Kasumi-1 (cell line): ENCODE measurements at places on chromosomes 11 and 22.

GRCh38 chr11:12636871-12637410 lies 37.3 kb upstream of the TEAD1 start:
- no peak for DNase-seq

DNA sequence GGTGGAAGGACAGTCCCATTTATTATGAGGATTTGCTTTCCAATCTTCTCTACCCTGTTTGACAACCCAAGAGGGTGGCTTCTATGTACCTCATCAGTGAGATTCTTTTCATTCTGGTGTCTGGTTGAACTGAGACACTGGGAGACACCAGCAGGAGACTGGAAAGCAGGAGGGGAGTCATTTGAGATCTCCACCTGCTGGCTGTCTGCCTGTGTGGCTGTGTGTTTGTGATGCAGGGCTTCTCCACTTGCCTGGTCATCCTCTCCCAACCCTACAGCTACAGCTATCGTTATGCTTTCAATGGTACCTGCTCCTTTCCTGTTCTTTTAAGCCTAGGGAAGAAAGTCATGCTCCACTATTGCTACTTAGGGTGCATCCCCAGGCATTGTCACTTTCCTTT lies 48.6 kb downstream of the MRGPRX1 start:
- DNase-seq: no peak

DNA sequence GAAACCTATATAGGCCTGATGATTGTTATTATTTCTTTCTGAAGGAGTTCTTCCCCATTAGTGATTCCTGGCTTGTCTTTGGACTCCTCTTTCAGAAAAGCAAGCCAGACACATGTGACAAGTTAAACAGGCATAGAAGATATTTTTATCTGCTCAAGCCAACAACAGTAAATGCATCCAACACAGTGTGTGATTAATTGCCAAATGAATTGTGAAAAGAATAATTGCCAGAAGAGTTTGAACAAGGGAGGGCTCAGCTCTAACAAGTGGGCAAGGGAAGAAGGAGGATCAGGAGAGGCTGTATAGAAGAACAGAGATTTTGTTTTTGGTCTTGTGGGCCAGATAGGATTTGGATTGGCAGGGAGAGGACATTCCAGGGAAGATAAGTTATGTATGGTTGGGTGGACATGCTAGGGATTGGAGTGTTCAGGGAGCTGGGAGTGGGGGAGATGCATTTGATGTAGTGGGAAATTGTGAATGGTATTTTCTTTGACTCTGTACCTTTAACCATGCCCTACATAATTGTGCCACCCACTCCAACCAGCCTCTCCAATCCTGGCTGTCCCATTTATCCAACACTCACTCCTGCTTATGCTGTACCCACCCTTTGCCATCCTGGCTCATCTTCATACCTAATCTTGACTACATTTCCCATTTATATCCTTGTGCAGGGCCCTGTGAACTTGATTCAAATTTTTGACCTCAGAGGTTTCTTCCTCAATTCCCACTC lies 172.8 kb downstream of the RRAS2 start:
- no peak for DNase-seq

DNA sequence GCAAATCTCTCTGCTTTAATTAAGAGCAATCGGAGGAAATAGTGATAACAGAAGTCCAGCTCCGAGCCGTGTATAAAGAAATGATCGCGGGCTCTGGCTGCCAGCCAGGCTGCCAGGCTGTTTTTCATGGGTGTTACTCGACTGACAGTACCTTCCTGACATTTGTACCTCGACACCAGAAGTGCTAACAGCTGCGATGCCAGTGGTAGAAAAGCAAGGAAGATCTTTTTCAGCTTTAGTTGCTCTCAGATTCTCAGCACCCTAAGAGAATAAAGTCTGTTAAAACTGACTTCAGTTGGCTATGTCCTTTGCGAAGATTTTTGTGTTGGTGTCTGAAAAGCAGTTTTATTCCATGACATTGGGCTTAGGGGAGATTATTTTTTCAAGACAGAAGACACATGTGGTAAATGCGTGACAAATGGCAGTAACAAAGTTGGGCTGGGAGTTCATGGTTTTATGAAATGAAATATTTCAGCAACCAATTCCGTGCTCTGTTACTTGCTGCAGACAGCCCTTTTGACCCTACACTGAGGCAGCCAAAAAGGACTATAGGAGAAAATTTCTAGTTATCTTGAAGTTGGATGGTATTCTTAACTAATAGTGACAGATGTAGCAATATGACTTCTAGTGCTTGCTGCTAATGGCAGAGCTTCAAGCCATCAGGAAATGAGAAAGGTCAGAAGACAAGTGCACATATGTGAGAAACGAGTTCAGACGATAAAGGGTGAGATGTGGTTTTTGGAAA lies 296.2 kb downstream of the CNTN5 start:
- no peak for DNase-seq

DNA sequence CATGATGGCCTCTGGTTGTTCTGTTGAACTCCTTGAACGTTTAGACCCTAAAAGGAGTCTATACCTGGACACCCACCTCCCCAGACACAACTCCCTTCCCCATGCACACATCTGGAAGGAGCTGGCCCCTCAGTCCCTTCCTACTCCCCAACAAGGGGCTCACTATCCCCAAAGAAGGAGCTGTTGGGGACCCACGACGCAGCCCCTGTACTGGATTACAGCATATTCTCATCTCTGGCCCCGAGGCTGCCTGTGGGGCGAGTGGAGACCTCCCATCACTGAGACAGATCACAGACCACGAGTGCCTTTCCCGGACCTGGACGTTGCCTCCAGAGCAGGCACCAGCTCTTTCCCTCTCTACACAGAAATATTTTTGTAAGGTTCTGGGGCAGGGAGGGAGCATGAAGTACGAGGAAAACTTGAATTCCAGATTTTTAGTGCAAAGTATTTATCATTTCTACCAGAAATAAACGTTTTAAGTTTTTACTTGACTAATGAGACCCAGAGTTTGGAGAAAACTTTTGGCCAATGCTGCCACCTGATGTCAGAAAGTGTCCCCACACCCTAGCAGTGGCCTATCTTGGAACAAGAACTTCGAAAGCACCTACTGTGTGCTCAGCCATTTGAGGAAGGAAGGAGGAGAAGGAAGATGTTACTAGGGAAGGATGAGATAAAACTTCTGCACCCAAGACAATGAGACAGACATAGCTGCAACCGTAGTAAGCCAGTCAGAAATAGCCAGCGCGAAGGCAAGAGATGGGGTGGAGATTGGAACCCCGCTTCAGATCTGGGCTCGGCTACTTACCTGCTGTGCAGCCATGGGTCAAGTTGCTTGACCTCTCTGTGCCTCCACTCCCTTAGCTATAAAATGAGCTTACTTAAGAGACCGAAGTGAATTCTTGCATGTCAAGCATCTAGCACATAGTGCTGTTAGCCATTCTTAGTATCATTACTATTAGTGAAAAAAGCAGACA lies 10.2 kb upstream of the POU2F3 start:
- DNase-seq: peak; percentile 53

DNA sequence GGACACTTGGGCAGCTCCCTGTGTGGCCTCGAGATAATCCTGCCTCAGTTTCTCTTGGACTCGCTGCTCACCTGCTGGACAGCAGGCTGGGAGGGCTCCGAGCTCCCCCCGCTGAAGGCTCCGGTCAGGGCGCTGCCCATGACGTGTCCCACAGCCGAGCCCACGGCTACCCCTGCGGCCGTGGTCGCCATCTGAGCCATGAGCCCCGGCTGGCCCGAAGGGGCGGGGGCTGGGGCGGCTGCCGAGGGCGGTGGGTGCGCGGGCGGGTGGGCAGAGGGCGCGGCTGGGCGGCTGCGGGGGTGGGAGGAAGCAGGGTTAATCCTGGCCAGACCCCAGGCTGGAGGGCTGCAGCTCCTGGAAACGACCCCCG lies 484 bp downstream of the CHCHD10 start:
- no peak for DNase-seq

DNA sequence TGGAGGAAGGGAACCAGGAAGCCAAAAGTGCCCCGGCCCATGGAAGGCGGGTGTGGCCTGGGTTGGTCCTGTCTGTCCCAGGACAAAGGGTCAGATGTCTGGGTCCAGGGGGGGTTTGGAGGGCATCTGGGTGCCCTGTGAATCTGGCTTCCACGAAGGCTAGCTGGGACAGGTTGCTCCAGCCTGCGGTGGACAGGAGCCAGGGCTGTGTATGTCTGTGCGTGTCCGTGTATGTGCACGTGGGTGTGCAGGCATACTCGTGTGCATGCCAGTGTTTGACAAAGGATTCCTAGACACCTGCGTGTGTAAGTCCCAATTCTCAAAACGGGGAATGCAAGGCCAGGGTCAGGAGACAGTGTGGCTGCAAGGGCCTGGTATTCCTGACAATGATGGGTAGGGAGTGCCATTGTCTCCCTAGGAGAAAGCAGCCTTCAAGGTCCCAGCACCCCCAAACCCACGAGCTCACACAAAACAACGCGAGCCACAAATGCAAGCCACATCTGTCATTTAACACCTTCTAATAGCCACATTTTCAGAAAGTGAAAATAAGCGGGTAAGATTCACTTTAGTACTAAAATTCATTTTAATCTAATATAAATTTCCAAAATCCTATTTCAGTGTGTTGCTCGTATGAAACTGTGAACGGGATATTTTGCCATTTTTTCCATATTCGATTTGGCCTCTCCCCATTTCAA lies 78.4 kb upstream of the WNT7B start:
- no peak for DNase-seq

DNA sequence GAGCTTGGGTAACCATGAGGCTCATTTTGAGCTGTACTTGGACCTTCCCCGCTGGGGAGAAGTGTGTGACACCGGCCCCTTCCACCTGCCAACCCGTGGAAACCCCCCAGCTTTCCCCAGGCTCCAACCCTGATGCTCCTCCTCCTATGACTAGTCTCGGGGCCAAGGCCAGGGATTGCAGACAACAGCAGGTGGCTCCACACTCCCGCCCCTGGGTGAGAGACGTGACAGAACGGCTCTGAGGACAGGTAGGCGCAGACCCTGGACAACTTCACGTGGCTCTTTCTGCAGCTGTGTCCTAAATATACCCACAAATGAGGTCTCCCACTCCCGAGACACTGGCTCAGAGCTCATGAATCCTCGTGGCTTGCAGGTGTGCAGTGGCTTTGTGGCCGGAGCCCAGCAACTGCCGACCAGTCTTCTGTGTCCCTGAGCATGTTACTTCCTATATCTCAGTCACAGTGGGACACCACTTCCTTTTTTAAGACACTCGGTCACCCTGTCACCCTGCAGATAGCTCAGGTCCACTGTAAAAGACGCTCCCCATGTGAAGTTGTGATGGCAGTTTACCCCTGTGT lies 55.2 kb downstream of the NECTIN1 start:
- DNase-seq: peak; percentile 43

DNA sequence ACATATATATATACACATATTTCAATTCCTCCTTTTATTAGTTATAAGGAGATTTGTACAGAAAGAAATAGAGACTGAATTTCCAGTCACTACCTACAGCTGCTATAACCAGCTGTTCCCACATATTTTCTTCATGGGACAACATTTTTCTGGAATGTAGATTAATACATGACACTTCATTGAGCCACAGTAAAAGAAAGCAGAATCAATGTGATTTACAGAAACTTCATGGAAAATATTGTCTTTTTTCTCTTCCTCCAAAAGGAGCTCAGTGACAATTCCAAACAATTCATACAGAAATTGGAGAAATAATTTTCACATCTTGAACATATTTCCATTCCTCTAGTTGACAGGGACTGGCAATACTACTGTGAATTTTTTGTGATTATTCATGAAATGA lies 249.2 kb downstream of the DLG2 start:
- no peak for DNase-seq

GRCh38 chr11:1060852-1061616 lies 13.6 kb upstream of the MUC2 start:
- DNase-seq: no peak

DNA sequence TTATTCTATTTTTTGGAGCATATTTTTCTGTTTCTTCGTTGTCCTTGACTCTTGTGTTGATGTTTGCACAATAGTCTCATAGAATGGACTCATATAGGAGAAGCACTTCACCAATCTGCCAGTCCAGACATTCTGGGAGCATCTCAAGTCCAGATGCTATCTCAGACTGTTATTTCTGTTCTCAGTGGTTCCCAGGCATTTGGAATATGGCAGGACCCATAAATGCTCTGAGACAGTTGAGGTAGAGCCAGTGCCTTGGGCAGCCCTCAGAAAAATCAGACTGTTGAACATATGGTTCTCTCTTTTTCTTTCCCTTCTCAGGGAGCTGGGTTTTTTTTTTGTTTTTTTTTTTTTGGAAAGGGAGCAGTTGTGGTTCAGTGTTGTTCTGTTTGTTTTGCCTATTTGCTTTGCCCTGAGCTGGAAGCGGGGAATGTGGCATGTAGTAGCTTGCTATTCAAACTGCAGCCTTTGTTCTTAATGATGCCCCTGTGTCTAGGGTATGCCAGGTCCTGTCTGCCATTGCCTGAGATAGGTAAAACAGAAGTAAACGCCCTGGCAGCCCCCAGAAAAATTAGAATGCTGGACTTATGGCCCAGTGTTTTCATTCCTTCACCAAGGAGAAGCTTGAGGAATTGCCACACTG lies 3.7 kb upstream of the MS4A2 start:
- DNase-seq: no peak

DNA sequence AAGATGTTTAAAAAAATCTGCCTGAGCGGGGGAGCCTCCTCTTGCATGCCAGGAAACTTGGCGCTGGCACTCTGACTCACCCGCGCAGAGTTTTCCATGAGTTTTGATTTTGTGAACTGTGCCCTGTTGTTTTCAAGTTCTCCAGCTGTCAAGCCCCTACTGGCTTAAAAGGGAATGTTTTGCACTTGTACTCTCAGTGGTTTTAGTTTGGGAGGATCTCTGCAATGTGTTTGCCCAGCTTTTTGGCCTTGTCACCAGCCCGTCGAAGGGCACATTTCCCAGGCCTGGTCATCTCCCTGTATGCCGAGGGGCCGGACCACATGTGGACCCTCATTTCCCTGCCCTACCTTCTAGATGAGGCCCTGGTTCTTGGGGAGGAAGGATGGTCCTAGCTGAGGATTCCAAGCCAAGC lies 12.2 kb downstream of the MRGPRF start:
- DNase-seq: peak; percentile 33

- DNase-seq: no peak
Observed at GRCh38 chr22:39475337-39475736, 18.5 kb downstream of the MGAT3 start.

GRCh38 chr11:124746621-124747243 lies 5.3 kb downstream of the VSIG2 start:
- DNase-seq: peak; percentile 59
